Sigmoid colon (tissue), 7 donors: ENCODE measurements at places on chromosomes 12 and 14.

DNA sequence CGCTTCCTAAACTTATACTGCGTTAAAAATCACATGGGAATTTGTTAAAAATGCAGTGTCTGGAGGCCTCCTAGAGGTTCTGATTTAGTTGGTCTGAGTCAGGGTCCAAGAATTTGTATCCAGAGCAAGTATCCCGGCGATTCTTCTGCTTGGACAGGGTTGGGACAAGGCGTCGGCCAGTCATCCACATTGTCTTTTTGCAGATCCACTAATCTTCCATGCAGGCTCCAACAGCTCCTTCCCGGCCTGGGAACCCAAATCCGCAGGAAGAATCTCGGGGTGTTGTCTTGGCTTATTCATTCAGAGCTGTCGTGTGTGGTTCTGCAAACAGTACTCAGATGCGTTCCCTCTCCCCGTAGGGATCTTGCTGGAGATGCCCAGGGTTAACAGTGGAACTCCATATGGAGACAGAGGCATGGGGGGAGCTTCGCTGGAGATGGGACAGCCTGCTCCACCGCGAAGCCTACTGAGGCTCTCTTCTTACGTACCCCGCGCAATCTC, 25.3 kb downstream of the GPRC5D start:
- H3K27ac ChIP-seq, result no peak overlapping the region
- H3K27me3 ChIP-seq, result no peaks in the 10 kb centered on the region
- no peak for DNase-seq
- no peaks in the 10 kb centered on the region for H3K36me3 ChIP-seq

- H3K27ac ChIP-seq, result no peak overlapping the region
- no peaks in the 10 kb centered on the region for H3K27me3 ChIP-seq
- H3K4me3 ChIP-seq, result no peak overlapping the region
- H3K36me3 ChIP-seq, result no peaks in the 10 kb centered on the region
- peaks cover 13% of the 10 kb centered on the region for H3K4me1 ChIP-seq
Measured at GRCh38 chr12:3161861-3162260, 84.7 kb downstream of the TSPAN9 start.

GRCh38 chr14:65961004-65961403, 525.2 kb upstream of the CCDC196 start:
- H3K4me1 ChIP-seq, result no peaks in the 10 kb centered on the region
- H3K27me3 ChIP-seq, result peaks cover 7% of the 10 kb centered on the region
- no peaks in the 10 kb centered on the region for H3K36me3 ChIP-seq
- H3K4me3 ChIP-seq, result no peak overlapping the region
- DNase-seq, result no peak

DNA sequence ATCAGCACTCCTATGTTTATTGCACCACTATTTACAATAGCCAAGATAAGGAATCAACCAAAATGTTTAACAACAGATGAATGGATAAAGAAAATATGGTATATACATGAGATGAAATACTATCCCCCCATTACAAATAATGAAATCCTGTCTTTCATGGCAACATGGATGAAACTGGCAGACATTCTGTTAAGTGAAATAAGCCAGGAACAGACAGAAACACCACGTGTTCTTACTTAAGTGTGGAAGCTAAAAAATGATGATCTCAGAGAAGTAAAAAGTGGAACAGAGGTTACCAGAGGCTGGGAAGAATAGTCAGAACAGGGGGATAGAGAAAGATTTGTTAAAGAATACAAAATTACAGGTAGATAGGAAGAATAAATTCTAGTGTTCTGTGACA, 113.7 kb upstream of the MDM1 start:
- DNase-seq, result no peak
- no peaks in the 10 kb centered on the region for H3K4me1 ChIP-seq
- no peak overlapping the region for H3K27ac ChIP-seq
- H3K4me3 ChIP-seq, result no peak overlapping the region
- H3K36me3 ChIP-seq, result no peaks in the 10 kb centered on the region
- H3K27me3 ChIP-seq, result no peaks in the 10 kb centered on the region

GRCh38 chr14:101256266-101256665, 305.0 kb upstream of the DIO3 start:
- H3K36me3 ChIP-seq, result no peaks in the 10 kb centered on the region
- DNase-seq, result no peak
- H3K27ac ChIP-seq, result no peak overlapping the region
